ENCODE measurements at places on chromosomes 3 and 15.

- no peak for DNase-seq
These were observed 552.5 kb upstream of the ROBO2 start for GRCh38 chr3:76487446-76487845.

DNA sequence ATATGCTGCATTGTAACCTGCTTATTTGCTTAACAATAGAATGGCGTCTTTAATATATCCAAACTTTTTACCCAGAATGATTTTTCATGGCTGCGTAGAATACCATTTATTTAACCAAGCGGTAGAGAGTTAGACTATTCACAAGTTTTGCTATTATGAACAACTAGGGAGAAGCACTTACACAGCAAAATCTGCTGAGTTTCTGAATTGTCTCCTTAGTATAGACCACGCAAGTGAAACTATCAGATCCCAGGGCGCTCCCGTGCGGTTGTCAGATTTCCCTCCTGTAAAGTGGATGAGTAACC, 12.6 kb upstream of the ADPGK start:
- no peak for DNase-seq

DNA sequence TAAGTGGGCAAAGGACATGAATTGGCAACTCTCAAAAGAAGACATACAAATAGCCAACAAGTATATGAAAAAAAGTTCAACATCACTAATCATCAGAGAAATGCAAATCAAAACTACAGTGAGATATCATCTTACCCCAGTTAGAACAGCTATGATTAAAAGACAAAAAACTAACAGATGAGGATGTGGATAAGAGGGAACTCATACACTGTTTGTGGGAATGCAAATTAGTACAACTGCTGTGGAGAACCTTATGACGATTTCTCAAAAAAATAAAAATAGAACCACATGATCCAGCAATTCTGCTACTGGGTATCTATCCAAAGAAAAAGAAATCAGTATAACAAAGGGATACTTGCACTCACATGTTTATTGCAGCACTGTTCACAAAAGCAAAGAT, 28.6 kb downstream of the NEK10 start:
- no peak for DNase-seq

DNA sequence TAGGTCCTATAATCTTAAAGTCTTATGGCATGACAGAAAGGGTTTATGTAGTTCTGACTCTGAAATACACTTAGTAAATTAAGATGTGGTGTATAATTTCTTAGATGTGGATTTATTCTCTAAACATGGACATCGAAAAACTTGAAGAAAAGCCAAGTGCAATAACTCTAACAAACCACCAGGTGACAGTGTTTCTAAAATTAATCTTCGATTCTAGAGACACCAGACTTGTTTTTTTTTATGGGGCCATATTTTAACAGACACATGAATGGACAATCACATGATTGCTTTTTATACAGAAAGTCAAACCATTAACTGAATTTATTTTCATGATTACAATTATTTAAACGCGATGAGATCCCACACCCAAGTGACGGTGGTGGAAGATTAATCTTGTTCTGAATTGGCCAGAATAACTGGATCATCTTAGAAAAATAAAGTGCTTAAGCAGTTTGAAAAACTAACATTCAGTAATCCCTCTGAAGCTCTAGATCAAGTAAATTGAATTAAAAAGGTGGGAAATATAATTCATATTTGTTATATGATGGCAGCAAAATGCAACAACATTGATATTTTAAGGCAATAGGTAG, 305.1 kb downstream of the LSAMP start:
- DNase-seq = no peak
